ENCODE measurements at places on chromosomes 3 and 15.

DNA sequence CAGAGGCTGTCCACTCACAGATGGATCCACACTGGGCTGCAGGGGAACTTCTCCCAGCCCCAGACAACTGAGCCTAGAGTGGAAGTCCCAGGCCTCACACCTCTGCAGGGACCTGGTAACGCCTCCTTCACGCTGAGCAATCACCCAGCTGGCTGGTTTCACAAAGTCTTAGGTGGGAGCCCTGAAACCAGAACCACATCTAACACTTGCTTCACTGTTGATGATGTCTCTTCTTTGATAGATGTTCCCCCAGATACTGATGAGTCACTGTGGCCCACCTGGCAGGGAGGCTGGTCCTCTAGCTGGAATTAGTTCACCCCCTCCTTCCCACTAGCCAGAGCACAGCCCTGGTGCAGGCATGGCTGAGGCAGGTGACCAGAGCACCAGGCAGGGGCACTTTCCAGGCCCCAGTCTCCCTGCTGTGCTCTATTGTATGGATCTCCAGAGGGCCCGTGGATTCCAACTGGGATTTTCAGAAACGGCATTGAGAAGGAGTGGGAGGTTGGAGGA, 33.5 kb downstream of the MYL3 start:
- no peak for DNase-seq

GRCh38 chr3:153087595-153088566, 74.1 kb upstream of the RAP2B start:
- DNase-seq = no peak

- peak; percentile 91 for DNase-seq
Observed at GRCh38 chr3:128051837-128052594, at the start of gene SEC61A1. TSS of gene SEC61A1 (plus strand) at chr3:128052437. CDS start at chr3:128052553, 116 bp downstream.

GRCh38 chr3:48141604-48142137, 46.5 kb downstream of the CDC25A start:
- DNase-seq = no peak

GRCh38 chr15:57677204-57677603, 29.3 kb upstream of the POLR2M start:
- DNase-seq = no peak

DNA sequence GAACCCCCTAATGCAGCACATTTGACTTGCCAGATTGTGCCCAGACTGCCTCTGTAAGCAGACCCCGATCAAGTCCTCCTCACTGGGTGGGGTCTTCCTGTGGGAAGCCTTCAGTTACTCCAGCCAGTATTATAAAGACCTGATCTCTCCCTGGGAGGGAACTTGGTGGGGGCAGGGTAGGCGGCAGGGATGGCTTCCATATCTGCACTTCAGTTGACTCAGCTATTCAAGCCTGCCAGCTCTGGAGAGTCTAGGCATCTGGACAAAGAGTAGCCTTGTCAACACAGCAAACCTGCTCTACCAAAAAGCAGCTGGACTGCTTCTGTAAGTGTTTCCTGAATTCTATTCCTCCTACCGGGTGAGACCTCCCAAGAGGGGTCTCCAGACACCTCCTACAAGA, 21.0 kb upstream of the SLC25A38 start:
- no peak for DNase-seq

GRCh38 chr3:105950881-105951600, 82.2 kb upstream of the CBLB start:
- no peak for DNase-seq

DNA sequence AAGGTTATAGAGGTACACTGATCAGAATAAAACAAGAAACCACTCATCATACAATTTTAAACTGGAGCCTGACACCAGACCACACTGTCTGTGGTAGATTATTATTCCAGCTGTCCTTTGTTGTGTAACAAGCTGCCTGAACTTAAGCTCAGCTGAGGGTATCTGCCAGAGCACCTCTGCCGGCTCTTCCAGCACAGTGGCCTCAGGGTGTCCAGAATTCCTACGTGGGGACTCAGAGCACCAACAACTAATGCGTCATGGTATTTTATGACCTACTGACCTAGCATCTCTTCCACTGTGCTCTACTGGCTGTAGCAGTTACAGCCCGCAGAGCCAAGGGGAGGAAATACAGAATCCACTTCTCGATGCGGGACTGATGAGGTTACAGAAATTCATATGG, 15.6 kb upstream of the RAF1 start:
- no peak for DNase-seq

GRCh38 chr15:62124176-62124972, 40.7 kb downstream of the C2CD4B start:
- DNase-seq = no peak

GRCh38 chr3:1587426-1587825, 494.6 kb downstream of the CNTN6 start:
- DNase-seq = peak; percentile 12

Measured in Kasumi-1 (cell line).